ENCODE measurements at places on chromosomes 6 and 20.

- no peak for DNase-seq
These were observed 59.3 kb downstream of the BTBD3 start for GRCh38 chr20:11976966-11977365.

- DNase-seq = no peak
These were observed 52.0 kb downstream of the GRIK2 start for GRCh38 chr6:101445527-101445926.

DNA sequence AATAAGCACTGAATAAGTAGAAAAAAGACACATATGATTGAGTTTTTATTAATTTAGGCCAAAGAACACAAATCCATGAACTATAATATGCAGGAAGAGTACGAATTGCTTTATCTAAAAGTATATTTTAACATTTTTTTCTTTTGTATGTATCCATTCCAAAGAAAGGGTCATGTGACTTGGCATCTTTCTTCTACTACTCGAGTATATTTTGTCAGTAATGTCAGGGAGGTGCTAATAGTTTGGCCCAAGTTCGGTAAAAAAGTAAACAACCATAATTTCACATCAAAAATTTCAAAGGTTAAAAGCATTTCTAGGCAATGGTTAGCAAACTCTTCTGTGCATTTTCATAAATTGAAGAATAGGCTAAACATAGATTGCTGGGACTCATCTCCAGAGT, 18.7 kb downstream of the DEFB110 start:
- DNase-seq = no peak

- no peak for DNase-seq
These were observed 82.2 kb downstream of the SNAP25 start for GRCh38 chr20:10300582-10301446.

- DNase-seq = no peak
These were observed 12.9 kb upstream of the ADTRP start for GRCh38 chr6:11791354-11792107.

Data from HEK293T (cell line).